Natural killer cell treated with Interleukin-12 subunit alpha and Interleukin-12 subunit beta and Interleukin-15 and Interleukin-18, amount 100 ng/mL, for 72 hours (primary cell): ENCODE measurements at places on chromosomes 7 and 10. TPM values are rescaled to one million over a fixed set of nuclear protein-coding genes. Genes with fewer than 3 reads are reported as not detected.

SPDYE16 gene
- 0.76 TPM for total RNA-seq

MOGAT3 gene
- total RNA-seq: not detected

METTL27 gene
- total RNA-seq: not detected

ADAMTS14 gene
- 0.07 TPM for total RNA-seq

TUBB8 gene
- total RNA-seq: not detected

SHOC2 gene
- total RNA-seq: 56.4 TPM

TCF7L2 gene
- 10.3 TPM for total RNA-seq

PPP1R9A gene
- 0.69 TPM for total RNA-seq

NYAP1 gene
- not detected for total RNA-seq

SMO gene
- 0.39 TPM for total RNA-seq

RGR gene
- not detected for total RNA-seq

DIP2C gene
- 0.57 TPM for total RNA-seq

MICALL2 gene
- 2.0 TPM for total RNA-seq

AQP1 gene
- total RNA-seq: 0.14 TPM

TCAF1 gene
- total RNA-seq: 13.5 TPM

MACROH2A2 gene
- 0.43 TPM for total RNA-seq

TMEM270 gene
- not detected for total RNA-seq

MGAM2 gene
- not detected for total RNA-seq

OR2A7 gene
- not detected for total RNA-seq

C10orf88 gene
- 12.7 TPM for total RNA-seq

FKBP6 gene
- not detected for total RNA-seq

CALY gene
- total RNA-seq: not detected

CPVL gene
- total RNA-seq: not detected

ABCA13 gene
- total RNA-seq: not detected

GHRHR gene
- not detected for total RNA-seq

MMP21 gene
- not detected for total RNA-seq

DPP6 gene
- not detected for total RNA-seq

PNLIPRP1 gene
- not detected for total RNA-seq

ELN gene
- total RNA-seq: 0.10 TPM

FXYD4 gene
- not detected for total RNA-seq

CFTR gene
- total RNA-seq: not detected

SCIN gene
- total RNA-seq: not detected

FBXO24 gene
- not detected for total RNA-seq

OR2A1 gene
- not detected for total RNA-seq

NPSR1 gene
- not detected for total RNA-seq

SYCE1 gene
- total RNA-seq: not detected

TCERG1L gene
- total RNA-seq: 0.10 TPM
